GM06990 (cell line): ENCODE measurements at places on chromosomes 12 and 14.

GRCh38 chr12:121802485-121802842 lies 1.3 kb upstream of the SETD1B start:
- DNase-seq = no peak

GRCh38 chr14:90345239-90345557 lies 13.5 kb upstream of the NRDE2 start:
- no peak for DNase-seq

GRCh38 chr14:91368776-91369416 lies 48.7 kb downstream of the CCDC88C start:
- DNase-seq = no peak

GRCh38 chr12:65965358-65965757 lies 141.1 kb downstream of the HMGA2 start:
- DNase-seq = no peak

DNA sequence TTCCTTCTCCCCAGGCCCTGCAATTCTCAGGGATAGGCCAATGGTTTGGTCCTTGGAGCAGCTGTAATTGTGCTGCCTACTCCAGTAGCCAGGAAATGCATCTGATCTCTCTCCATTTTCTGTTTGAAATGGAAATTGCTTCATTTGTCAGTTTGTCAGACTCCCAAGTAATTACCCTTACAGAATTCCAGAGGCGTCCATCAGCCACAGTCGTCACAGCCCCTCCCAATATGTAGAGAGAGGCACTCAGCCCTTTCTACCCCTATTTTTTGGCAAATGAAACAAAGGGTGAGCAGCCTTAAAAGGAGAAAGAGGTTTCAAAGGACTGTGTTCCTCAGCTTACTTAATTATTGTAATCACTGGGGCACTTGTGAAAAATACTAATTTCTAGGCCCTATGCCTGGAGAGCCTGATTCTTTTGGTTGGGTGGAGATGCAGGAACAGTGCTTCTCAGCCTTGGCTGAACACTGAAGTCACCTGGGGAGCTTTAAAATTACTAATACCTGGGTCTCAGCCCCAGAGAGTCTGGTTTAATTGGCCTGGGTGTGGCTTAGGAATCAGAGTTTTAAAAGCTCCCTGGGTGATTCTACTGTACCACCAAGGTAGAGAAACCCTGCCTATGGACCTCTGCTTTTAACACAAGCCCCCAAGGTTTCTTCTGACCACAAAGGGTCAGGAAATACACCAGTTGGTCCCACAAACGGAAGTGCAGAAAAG lies 190.0 kb downstream of the EMP1 start:
- no peak for DNase-seq

- no peak for DNase-seq
These were observed 1.5 kb downstream of the FGD4 start for GRCh38 chr12:32400866-32401265.

DNA sequence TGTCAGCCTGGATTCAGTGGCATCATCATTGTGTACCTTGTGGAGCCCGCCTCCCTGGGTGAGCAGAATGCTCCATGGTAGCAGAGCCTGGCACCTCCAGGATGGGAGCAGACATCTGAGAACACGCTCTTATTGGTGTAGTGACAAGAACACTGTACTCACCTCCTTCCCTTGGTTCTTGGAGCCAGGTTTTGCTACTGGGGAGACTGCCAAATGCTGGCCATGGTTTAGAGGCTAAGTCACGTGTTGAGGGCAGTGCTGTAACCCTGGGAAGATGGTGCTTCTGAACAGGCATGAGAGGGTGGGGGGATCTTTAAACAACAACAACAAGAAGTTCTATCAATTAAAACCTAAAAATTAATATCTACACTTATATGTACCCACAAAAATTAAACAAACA lies 47.6 kb upstream of the ASPG start:
- DNase-seq = no peak

DNA sequence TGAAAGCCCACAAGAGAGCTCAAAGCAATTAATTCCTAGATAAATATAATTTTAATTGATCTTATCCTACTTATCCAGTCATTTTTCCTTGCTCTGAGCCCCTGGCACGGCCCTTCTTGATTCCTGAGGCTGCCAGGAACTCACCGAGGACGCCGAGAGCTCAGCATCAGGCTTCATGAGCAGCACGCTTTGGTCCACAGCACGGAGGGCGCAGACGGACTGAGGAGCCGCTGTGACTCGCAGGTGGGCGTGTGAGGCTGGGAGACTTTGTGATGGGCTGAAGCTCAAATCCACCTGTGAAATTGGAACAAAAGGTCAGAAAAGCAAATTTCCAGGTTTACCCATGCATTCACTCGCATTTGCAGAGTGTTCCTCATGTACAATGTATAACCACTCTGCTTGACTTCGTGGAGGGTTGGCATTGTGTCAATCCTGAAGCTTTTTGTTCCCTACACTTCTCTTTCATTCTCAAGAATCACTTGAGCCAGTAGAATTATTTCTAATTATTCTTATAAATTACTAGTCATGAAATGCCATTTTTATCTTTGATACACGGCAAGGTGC lies 17.2 kb downstream of the A2M start:
- DNase-seq = no peak

DNA sequence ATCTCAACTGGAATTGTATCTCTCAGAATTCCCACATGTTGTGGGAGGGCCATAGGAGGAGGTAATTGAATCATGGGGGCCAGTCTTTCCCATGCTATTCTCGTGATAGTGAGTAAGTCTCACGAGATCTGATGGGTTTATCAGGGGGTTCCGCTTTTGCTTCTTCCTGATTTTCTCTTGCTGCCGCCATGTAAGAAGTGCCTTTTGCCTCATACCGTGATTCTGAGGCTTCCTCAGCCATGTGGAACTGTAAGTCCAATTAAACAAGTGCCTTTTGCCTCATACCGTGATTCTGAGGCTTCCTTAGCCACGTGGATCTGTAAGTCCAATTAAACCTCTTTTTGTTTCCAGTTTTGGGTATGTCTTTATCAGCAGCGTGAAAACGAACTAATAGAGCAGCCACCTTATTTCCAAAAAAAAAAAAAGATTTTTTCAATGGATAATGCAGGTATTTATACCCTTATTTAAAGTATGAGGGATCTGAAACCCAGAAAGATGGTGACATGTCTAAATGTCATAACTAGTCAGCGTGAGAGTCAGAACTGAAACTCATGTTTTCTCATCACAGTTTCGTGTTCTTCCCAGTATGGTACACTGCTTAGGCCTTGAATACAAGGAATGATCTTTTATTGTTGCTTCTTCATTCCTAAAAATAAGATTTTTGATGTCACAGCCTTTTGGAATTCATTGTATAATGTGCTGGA lies 89.6 kb downstream of the ERC1 start:
- DNase-seq = peak; percentile 36
